ENCODE measurements at places on chromosomes 2 and 18.

DNA sequence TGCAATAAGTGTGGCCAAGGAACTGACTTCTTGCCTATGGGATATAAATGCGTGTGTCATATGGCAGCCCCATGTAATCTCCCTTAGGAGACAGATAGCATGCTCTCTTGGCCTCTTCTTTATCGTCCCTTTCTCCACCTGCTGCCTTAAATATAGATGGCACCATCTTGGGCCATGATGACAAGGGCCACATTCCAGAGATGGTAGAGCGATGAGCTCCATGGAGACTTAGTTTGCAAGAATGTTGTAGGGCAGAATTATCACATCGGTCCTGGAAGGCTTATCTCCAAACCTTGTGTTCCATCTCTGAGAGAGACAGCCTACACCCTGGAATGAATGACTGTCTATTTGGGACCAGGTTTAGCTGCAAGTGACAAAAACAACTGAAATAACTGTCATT lies 536.7 kb downstream of the TNS1 start:
- no peak for DNase-seq

- no peak for DNase-seq
Measured at GRCh38 chr2:10036095-10036884, 7.1 kb upstream of the KLF11 start.

GRCh38 chr2:88416016-88416663 lies 36.4 kb downstream of the FOXI3 start:
- DNase-seq, result no peak

GRCh38 chr2:65668744-65669143 lies 236.3 kb upstream of the SPRED2 start:
- DNase-seq, result no peak

DNA sequence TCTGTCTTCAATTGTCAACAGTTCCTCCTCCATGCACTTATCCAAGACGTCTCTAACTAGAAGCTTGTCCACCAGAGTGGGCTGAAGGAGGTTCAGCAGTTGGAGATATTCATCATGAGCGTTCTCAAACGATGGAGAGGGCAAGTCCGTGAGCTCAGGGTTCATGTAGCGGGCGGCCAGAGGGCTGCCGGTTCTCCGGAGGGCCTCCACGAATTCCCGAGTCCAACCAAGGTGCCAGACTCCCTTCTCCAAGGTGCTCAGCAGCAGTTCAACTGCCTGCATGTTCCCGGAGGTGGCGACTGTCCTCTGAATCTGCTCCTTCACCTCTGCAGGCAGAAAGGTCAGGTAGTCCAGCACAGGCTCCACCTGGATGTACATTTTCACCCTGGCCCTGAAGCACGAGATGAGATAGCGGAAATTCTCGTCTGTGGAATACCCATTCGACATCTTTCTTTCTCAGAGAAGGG lies 590 bp downstream of the IFIH1 start:
- DNase-seq, result no peak

- DNase-seq, result no peak
Measured at GRCh38 chr18:7307030-7307429, 76.1 kb downstream of the LRRC30 start.

DNA sequence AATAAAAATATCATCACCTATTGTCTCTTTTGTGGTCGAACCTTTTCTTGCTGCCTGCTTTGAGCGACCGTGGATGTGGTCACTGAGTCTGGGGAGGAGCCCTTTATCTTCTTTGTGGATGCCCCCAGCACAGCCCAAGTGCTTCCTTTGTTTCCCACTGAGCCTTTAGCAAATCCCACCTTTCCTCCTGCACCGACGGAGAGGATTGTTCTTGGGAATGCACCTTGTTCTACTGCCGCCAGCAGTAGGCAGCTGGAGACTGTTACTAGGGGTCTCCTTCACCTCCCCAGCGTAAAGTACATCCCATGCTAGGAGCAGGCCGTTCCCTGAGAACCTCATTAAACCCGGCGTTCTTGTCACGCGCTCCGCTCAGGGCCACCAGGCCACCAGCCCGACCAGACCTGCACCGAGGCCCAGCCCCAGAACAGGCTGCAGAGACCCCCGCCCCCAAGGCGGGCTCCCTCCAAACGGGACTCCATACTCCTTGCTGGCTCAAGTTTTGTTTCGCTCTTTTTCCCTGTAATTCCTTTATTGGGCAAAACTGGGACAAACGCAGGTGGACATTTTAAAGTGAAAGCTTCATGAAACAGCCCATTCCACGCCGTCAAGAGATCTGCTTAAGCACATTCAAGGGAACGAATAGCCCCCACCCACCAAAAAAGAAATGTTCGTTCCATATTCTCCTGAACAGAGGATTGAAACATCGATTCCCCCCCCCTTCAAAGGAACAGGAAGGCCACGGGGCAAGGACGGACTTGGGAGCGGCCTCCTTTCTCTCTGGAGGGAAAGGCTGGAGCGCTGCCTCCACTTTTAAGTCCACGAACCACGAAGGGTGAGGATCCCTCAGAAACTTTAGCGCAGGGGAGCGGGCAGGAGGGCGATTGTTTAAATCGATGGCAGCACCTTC lies 1.1 kb upstream of the MAT2A start:
- DNase-seq, result no peak

GRCh38 chr2:241040081-241040803 lies 41.8 kb downstream of the SNED1 start:
- no peak for DNase-seq

GRCh38 chr2:217273851-217274250 lies 414.0 kb upstream of the TNP1 start:
- DNase-seq, result no peak

Data from cortex of kidney (tissue), 1 donor.